ENCODE measurements at places on chromosomes 4 and X. TPM values are rescaled to one million over a fixed set of nuclear protein-coding genes. Genes with fewer than 3 reads are reported as not detected.

Gene GNRHR
- total RNA-seq = not detected

- no peak for DNase-seq
- H3K36me3 ChIP-seq = no peaks in the 10 kb centered on the region
- H3K4me1 ChIP-seq = no peaks in the 10 kb centered on the region
- no peak overlapping the region for H3K27ac ChIP-seq
- H3K27me3 ChIP-seq = peaks cover 2% of the 10 kb centered on the region
Observed at GRCh38 chr4:13992041-13992440, 364.5 kb upstream of the BOD1L1 start.

DNA sequence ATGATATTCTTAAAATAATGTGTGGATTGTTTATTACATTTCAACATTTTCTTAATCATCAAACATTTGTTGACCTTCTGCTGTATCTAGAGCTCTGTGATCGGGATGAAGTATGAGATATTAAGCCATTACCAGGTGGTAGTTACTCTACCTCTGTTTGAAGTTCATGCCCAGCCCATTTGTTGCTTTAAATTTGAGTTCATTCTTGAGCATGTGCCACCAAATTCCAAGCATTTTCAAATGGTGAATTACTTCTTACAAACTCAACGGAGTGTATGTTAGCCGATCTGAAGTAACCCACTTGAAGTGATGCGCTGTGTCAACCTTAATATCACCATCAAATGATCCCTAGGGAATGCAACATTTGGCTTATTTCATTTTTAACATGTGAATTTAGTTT, 7.3 kb upstream of the DTHD1 start:
- H3K27ac ChIP-seq = no peak overlapping the region
- H3K36me3 ChIP-seq = no peaks in the 10 kb centered on the region
- H3K4me3 ChIP-seq = no peak overlapping the region
- no peak for DNase-seq
- no peaks in the 10 kb centered on the region for H3K27me3 ChIP-seq
- H3K4me1 ChIP-seq = peaks cover 27% of the 10 kb centered on the region

DNA sequence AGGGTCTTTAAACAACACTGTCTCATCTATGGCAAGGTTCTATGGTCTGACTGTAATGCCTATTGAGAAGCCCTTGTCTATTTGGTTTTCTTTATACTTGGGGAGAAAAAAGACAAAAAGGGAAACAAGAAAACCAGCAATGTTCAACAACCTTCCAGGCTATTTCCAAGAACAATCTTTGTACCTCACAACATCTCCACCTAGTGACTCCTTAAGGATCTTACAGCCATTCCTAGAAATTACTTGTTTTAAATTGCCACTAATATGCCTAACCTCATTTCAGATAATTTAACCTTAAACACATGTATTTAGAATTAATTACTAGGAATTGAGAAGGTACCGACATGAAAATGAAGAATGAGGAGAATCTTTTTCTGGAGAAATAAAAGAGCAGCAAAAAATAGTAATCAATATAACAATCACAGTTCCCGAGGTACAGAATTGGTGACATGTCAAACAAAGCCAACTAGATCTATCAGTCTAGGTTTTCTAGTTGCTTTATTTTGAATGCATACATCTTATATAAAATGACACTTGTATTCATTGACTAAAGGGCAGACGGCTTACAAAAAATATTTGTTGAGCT, 1.6 kb upstream of the RBM46 start:
- DNase-seq = no peak
- H3K4me3 ChIP-seq = no peak overlapping the region
- peaks cover 26% of the 10 kb centered on the region for H3K27me3 ChIP-seq
- H3K27ac ChIP-seq = no peak overlapping the region
- no peaks in the 10 kb centered on the region for H3K36me3 ChIP-seq

DNA sequence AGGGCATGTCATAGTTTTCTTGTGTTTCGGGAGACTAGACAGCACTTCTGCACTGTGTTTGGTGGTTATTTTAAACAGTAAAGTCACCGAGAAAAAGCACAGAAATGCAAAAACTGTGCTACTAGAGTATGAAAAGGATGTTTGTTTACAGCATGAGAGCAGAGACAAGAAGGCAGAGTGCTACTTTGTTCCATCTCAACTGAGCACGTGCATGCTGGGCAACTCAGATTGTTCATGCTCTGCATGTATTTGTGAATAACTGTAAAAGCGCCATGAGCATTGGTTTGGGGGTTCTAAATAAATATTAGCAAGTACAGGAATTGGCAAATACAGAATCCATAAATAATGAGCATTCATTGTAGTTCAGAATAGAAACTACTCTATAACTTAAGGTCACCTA, 7.4 kb downstream of the EVC start:
- peaks cover 2% of the 10 kb centered on the region for H3K36me3 ChIP-seq
- no peak overlapping the region for H3K27ac ChIP-seq
- no peak overlapping the region for H3K4me3 ChIP-seq
- no peaks in the 10 kb centered on the region for H3K4me1 ChIP-seq

Measured in activated naive CD4-positive, alpha-beta T cell treated with anti-CD3 and anti-CD28 coated beads for 36 hours (primary cell).